ENCODE measurements at places on chromosomes 11 and 22.
A peak's percentile ranks its signal among the peaks of the same experiment; 100 is the strongest.

- DNase-seq: no peak
Observed at GRCh38 chr22:30574997-30575671, 669 bp upstream of the GAL3ST1 start.

DNA sequence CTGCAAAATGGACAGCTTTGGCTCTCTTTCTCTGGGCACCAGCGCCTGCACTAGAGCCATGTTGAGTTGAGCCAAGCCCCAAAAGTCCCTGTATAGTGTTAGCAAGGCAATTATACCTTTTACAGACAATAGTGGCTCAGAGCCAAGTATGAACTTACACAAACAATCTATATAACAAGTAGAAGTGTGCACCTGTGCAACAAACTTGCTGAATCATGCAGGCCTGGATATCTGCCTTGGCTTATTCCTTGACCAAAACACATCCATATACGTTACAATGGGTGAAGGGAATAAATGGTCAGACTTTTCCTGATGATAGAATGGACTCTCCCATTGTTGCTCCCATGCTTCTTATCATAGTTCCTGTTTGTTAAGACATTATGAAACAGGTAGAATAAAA lies 3.8 kb upstream of the OR52I2 start:
- no peak for DNase-seq

GRCh38 chr11:102810950-102811660 lies 13.1 kb upstream of the MMP1 start:
- no peak for DNase-seq

DNA sequence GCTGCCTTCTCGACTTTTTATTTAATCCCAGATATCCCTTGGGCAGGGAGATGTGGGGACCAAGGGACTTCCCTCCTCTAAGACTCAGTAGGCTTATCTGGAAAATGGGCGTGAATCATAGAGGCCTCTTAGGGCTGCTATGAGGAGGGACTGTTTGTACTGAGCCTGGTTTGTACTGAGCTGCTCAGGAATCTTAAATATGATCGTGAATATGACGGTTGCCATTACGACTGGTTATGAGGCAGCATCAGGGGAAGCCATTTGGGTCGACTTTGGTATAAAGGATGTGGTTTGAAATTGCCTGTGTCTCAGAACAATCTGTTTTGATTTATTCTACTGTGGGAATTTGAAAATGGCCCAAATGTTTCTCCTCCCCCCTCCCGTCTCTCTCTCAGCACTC lies 20.6 kb downstream of the TSPAN18 start:
- no peak for DNase-seq

- no peak for DNase-seq
Observed at GRCh38 chr11:103928040-103928801, 108.2 kb upstream of the DDI1 start.

DNA sequence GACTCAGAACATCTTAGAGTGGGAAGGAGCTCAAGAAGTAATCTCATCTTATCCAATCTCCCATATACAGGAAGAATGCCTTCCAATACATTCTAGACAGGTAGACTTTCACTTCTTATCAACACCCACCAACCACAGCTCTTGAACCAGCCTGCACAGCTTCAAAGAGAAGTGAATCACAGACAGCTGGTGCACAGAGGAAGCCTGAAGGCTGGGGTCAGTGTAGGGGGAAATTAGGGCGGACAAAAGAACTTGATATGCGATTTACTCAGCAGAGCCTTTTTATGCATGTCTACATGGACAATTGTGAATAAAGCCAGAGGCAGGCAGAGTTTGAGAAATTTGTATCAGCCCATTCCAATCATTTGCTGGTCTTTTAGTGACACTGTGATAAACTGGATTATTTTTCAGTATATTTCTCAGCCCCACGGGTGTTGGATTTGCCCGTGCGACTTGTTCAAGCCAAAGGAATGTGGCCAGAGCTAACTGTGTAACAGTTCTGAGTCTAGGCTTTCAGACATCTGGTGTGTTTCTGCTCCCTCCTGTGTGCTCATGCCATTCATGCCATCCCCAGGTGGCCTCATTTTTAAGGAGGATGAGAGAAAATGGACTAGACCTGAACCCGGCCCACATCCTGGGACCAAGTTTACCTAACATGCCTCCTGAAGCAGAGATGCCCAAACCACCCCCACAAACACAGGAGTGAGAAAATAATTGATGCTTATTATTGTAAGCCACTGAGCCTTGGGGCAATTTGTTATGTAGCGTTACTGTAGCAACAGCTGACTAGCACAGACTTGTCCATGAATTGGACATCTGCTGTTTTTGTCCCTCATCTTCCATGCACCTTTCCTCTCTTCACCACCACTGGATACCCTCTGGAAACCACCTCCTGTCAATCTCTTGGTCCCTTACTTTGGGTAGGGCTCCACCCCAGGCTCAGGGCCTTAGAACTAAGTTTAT lies 137.5 kb upstream of the HSD17B12 start:
- no peak for DNase-seq

DNA sequence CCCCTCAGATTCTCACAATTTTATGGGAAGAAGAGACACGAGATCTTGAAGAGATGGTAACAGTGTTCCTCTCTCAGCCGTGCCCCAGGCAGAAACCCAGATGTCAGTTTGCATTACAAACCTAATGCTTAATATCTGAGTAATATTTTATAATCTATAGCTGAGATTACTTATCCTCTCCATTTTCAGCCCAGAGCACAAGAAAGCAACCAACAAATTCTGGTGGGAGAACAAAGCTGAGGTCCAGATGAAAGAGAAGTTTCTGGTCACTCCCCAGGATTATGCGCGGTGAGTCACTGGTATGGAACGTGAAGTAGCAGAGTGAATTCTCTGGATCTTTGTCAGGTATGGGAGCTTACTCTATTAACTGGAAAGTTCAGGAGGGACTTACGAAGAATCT lies 884 bp downstream of the CENATAC start:
- DNase-seq: no peak

DNA sequence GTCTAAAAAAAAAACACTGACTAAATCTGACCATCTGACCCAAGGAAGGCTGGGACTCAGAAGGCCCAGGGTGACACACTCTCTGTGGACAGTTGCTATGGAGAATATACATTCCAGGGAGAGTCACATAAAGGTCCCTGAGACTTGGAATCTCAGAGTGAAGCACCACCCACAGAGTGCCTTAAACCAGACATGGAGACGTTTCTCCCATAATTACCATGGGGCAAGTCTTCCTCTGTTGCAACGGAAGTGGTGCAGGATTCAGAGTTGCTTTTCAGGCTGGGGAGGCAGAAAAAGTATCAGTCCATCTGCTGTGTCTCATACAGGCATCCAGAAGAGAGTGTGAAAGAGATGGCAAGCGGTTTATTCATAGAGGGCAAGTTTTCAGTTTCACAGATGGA lies 58.7 kb upstream of the SLN start:
- no peak for DNase-seq

- DNase-seq: peak; percentile 55
Observed at GRCh38 chr22:50269970-50270665, at the start of gene MAPK11. TSS of gene MAPK11 (minus strand) at chr22:50270380. CDS start at chr22:50270292, 88 bp downstream.

DNA sequence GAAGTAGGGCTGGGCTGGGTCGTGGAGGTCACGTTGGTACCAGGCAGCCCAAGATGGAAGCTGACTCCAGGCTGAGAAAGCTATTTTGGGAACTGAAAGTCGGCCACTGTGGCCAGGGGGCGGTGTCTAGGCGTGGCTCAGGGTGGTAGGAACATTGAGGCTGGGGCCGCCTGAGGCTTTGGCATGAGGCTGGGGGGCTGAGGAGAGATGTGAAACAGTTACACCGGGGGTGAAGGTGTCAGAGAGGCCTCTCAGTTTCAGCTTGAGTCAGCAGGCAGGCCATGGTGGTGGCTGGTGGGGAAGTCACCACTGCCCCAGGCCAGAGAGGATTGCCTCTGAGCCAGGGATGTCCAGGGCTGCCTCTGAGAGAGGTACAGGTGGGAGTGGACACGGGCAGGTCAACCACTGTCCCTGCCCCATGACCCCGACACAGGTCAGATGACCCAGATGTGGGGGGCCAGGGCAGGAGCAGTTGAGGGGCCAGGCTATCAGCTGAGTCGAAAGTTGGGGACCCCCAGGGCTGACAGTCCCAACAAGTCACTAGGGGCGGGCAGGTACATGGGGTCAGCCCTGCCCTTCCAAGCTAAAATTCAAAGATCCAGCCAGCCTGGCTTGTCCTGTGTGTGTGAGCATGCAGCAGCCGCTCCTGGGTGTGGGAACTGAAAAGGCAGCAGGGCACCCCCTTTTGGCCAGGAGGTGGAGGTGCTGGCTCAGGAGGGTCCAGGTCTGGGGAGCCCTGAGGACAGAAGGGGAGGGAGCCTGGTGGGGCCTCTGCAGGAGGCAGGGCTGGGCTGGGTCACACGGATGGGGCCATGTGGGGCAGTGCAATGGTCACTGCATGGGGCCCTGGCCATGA lies 7.2 kb downstream of the KCNK7 start:
- peak; percentile 68 for DNase-seq

DNA sequence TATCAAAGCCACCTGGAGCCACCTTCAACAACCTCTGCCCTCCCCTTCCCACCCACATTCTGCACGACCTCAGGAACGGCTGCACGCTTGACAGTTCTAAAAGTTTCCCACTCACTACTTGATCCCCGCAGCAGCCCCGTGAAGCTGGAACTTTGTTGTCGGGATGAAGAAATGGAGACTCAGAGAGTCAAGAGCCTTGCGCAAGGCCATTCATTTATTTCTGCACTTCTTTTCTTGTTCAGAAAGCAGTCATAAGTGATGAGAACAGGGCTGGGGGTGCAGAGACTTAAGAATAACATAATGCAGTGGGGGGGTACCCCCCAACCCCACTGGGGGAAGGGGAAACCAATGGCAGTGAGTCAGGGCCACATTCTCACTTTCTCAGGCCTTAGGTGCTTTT lies 2.2 kb upstream of the ZFTA start:
- DNase-seq: no peak

- no peak for DNase-seq
Observed at GRCh38 chr11:74783241-74783871, 34.7 kb downstream of the RNF169 start.

DNA sequence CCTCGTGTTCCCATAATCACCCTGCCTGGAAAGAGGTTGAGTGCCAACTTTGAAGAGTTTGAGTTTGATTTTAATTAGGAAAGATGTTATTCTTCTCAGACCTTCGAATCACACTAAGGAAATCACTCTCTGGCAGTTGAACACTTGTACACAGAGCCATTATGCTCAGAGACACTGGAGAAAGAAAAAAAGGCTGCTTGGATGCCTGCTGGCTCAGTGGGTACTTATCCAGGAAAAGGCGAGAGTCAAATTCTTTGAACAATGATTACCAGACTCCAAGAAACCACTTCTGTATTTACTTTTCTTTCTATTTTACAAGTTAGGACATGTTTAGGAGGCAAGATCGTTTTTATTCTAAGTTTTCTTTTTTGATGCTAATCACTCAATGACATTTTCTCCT lies 438.5 kb upstream of the FAT3 start:
- no peak for DNase-seq

- DNase-seq: no peak
Observed at GRCh38 chr11:33934450-33934849, 42.6 kb upstream of the LMO2 start.

DNA sequence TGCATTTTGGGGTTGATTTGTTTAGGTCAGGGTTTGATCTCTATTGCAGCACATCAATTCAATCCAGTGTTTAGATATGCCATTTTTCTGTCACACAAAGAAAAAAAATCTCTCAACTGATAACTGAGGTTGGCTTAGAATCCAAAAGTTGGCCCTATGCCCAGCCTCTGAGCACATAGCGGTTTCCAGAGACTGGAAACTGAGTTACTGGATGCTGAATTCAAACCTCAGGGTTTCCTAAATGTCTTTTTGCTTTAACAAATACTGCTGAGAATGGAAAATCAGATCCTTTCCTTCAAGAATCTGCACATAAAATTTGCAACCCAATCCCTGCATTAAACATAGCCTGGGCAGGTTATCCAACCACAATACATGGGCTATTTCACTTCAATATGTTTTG lies 4.0 kb downstream of the P4HA3 start:
- DNase-seq: no peak

- DNase-seq: no peak
Observed at GRCh38 chr11:20110908-20111669, 49.2 kb downstream of the DBX1 start.

GRCh38 chr11:86176165-86176884 lies 68.2 kb upstream of the EED start:
- no peak for DNase-seq

DNA sequence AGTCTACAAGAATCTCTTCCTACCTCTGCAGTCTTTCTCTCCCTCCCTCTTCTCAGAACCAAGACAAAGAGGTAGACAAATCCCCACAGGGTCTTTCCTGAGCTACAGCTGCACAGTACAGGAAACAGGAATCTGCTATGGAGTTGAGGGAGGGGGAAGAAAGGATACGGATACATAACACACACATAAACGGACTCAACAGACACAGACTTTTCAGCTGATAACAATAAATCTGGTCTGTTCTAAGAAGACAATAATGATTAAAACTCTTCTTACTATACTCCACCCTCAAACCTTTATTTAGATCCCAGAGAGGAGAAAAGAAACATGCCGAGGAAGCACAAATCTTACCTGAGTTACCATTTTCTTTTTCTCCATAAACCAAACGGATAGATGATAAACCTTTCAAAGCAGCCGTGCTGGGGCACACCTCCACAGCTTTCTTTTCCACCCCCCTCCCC lies 122.2 kb downstream of the APOL5 start:
- DNase-seq: no peak

Data from effector CD4-positive, alpha-beta T cell (primary cell).